LNCaP clone FGC (cell line): ENCODE measurements at places on chromosomes 3 and 15.

DNA sequence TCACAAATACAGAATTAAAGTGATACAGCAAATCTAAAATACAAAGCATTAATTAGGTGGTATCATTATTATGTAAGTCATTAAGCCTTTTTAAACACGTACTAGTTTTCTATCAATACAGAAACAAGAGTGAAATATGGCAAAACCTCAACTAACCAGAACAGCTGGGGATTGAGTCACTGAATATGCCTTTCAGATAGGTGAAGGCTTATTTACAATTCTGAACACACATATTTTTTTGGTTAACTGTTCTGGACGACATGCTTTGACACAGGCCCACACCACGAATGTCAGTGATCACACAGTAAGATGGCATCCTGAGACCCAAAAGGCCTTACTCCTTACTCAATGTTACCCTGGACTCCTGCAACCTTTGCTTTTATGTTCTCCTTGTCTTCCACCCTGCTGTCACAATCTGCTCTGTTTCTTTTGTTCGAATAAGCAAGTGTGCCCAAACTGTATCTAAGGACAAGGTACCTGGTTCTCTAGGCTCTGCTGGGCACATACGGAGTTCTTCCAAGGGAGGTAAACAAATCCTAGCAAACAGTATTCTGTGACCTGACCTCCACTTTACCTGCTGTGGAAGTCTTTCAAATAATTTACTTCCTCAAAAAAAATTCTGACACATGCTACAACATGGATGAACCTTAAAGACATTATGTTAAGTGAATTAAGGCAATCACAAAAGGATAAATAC is 7.0 kb downstream of the SFMBT1 start:
- no peak for DNase-seq

DNA sequence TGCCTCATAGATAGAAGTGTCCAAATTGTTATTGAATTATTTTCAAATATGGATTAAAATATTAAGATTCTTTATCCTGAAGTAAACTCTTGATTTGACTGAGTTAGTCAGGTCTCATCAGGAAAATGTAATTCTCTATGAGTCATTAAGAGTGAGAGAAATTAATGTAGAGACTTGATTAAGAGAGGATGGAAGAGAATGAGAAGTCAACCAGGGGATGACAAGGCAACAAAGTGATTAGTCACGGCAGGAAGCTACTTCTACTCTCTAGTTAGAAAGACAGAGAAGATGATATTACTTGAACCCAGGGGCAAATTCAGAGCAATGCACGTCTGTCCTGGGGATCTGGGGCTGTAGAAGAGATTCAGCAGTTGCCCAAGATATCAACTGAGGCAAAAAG is 202.5 kb downstream of the LSAMP start:
- DNase-seq, result no peak

GRCh38 chr3:50192124-50192523 is 714 bp downstream of the GNAT1 start:
- DNase-seq, result no peak

DNA sequence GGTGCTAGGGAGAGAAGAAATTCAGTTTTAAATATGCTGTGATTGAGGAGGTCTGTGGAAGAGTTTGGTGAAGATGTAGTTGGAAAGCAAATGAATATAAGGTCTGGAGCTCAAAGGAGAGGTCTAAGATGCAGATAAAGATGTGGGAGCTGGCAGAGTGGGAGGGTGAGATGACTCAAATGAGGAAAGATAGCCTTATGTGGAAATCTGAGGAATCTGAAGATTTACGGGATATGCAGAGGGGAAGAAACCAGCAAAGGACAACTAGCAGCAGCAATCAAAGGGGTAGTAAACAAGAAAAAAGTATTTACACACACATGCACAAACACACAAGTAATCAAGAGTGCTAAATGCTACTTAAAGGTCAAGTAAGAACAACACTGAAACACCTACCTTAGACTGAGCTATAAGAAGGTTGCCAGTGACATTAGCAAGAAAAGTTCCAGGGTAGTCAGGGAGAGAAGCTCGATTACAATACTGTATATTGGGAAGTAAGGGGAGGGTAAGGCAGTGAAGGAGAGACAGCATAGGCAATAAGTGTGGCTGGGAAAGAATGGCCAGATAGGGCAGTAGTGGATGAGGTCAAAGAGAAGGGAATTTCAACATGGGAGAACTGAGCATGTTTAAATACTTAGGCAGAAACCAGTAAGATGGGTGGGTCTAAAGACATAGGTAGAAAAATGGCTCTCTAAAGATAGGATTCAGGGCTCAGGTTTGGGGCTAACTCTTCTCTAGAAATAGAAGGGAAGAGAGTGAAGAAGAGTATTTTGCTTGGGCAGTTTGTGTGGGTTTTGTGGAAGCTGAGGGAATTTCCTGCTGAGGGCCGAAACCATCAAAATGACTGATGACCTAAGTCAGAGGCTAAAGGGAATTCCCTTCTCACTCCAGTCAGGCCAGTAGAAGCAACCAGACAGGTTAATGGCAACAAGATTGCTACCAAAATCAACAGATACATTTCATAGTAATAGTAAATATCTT is 8.9 kb downstream of the CMTM6 start:
- DNase-seq, result no peak

- no peak for DNase-seq
Measured at GRCh38 chr3:127728417-127729015, 55.8 kb downstream of the ABTB1 start.

GRCh38 chr15:101051291-101052030 is 132.3 kb downstream of the LRRK1 start:
- DNase-seq, result no peak

DNA sequence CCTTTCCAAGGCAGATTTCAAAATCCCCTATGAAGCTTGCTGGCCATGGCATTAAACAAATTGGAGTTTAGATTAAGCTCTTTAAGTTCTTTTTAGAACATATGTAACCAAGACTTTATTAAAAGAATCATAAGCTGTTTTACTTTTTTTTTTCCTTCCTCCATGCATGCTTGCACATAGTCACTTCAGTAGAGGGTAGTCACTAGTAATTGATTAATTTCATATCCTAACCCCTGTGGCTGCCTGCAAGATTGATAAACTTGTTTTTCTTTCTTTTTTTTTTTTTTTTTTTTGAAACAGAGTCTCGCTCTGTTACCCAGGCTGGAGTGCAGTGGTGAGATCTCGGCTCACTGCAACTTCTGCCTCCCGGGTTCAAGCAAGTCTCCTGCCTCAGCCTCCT is 33.3 kb upstream of the ZKSCAN7 start:
- DNase-seq, result no peak

DNA sequence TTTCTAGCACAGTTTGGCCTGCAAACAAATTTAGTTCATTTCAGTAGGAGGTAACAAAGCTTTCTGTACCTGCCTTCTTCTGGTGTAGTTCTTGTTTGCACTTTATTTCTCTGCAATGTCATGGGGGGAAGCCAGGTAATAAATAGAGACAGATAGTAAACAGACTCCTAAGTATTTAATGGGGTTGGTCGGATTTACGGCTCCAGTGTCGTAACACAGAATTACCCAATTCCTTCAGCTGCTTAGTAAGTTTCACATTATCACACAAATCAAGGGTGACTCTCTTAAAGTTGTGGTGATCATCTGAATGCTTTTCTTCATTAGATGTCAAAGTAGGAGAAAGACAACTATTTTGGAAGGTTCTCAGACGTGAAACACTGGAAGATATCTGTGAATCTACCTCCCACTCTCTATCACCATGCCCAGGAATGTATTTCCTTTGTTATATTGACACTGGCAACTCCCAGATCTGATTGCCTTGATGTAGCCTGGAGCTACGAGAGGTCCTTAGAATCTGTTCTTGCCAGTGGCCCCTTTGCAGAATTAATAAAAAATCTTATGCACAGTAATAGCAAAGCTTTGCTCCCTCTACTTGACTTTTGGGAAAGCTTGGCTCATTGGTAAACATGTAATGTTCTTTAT is 25.0 kb upstream of the TMC3 start:
- peak; percentile 77 for DNase-seq

DNA sequence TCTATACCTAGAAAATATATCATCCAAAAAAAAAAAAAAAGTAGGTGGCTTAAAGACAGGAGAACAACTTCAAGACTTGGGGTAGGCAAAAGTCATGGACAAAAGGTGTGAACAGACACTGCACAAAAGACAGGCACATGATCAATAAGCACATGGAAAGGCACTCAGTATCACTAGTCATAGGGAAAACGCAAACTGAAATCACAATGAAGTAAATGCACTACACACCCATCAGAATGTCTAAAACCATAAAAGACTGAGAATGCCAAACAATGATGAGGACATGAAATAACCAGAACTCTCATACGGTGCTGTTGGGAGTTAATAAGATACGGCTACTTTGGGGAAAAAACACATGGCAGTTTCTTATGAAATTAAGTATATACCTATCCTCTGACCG is 40.0 kb downstream of the CHSY1 start:
- DNase-seq, result no peak

- DNase-seq, result no peak
Measured at GRCh38 chr3:50162034-50162883, 7.1 kb downstream of the SEMA3F start.

GRCh38 chr3:138367911-138368310 is 19.5 kb downstream of the MRAS start:
- DNase-seq, result no peak

- DNase-seq, result no peak
Measured at GRCh38 chr3:66504850-66505641, 4.2 kb upstream of the LRIG1 start.

- DNase-seq, result no peak
Measured at GRCh38 chr3:32959371-32959770, 7.9 kb downstream of the CCR4 start.

DNA sequence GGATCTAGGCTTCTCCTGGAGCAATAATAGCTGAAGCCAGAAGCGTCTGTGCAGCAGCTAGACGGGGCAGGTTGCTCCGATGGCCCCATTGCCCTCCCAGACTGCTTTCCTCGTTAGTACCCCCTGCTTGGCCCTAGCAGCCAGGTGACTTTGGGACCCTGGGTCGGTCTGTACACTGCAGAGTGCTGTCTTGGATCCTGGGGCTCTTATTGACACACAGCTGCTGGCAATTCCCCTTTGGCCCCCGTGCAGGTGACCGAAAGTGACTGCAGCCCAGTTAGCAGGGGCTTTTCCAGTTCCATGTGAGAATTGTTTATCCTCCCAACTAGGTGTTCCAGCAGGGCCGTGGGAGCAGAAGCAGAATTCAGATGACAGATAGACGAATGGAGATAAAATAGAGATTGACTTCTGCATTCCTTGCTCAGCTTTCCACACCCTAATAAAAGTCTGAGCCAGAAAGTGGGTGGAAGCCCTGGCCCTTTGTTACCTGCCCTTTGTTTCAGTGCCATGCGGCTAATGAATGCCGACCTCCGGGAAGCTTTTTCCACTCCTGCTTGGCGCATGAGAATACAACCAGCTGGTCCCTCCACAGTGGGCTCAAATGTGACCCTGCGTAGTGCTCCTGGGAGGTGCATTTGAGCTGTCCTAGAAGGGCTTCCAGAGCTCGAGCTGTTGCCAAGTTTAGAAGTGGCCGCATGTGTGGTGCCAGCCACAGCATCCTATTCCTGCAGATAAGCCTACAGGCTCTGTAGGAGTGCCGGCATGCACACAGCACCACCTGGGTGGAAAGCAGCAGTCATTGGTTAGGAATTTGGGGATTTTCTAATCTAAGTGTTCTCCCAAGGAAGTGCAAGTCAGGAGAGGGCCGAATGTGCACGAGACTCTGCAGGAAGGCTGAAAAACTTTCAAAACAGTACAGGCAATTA is 94.4 kb downstream of the SLCO3A1 start:
- no peak for DNase-seq

- no peak for DNase-seq
Measured at GRCh38 chr3:73299184-73299691, 237.8 kb downstream of the EBLN2 start.

DNA sequence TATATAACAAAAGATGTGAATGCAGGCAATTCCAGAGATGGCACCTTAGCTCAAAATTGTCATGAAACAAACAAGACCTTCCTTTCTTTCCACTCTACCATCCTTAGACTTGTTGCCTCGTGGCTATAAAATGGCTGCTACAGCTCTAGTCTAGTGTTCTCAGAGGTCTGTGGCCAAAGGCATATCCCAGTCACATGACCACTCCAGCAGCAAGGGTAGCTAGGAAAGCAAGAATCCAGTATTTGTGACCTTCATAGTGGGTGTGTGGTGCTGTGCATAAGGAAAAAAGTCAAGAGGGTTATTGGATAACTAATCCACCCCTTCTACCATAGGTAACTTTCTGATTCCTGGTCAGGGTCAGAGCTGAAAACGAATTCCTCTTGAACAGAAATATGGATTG is 27.1 kb upstream of the LIPC start:
- no peak for DNase-seq

DNA sequence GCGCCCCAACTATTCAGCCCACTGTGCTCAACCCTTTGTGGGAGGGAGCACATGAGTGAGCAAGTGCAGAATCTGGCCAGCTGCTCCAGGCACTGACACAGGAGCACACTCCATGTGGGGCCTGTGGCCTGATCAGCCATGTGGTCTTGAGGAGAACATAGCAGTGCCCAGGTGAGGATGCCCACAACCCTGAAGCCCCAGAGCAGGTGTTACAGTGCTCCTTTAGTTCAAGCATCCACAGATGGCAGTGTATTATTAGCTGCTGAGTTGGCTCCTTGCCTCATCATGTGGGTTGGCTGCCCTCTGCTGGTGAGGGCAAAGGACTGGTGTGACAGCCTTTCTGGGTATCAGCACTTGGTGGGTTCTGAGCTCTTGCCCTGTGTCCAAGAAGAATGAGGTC is 1588.2 kb downstream of the SI start:
- DNase-seq, result peak; percentile 21

DNA sequence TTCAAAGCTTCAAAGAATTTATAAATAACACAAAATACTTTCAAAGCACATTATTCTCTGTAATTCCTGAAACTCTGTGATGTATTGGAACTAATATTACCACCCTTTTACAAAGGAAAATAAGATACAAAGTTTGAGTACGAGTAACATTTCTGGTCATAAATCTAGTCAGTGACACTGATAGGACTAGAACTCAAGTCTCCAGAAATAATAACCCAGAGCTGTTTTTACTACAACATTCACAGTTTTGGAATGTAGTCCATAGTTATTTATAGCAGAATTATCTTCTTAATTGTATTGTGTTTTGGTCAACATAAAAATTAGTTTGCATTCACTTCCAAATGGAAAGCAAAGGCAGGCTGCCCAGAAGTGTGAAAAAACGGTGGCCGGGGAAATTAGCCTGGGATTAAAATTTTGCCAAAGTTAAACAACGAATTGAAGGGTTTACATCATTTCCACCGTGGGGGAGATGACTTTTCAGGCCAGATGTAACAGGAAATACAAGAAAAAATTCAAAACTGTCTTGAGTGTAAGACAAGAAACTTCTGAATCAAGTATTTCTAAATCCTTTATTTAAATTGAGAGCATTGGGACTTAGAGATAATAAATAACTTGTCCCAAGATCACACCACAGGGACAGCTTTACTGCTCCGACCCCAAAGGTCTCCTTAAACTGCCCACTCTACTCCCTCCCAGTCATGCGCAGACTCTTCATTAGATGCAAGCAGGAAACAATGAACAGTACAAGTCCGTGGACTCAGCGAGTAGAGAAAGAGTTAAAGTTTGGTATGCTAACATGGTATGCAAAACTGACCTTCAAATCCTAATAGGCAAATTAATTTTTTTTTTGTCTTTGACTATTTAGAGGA is 74.3 kb upstream of the VGLL4 start:
- DNase-seq, result no peak
